ENCODE measurements at places on chromosomes 12 and 14.

- no peak for DNase-seq
These were observed 11.8 kb downstream of the BEGAIN start for GRCh38 chr14:100575266-100575995.

GRCh38 chr14:53055003-53055402 lies 98.1 kb downstream of the DDHD1 start:
- peak; percentile 6 for DNase-seq

GRCh38 chr12:31227401-31227981 lies 98.5 kb downstream of the SINHCAF start:
- DNase-seq = no peak

GRCh38 chr14:74599946-74600345 lies 12.1 kb downstream of the LTBP2 start:
- DNase-seq = no peak

DNA sequence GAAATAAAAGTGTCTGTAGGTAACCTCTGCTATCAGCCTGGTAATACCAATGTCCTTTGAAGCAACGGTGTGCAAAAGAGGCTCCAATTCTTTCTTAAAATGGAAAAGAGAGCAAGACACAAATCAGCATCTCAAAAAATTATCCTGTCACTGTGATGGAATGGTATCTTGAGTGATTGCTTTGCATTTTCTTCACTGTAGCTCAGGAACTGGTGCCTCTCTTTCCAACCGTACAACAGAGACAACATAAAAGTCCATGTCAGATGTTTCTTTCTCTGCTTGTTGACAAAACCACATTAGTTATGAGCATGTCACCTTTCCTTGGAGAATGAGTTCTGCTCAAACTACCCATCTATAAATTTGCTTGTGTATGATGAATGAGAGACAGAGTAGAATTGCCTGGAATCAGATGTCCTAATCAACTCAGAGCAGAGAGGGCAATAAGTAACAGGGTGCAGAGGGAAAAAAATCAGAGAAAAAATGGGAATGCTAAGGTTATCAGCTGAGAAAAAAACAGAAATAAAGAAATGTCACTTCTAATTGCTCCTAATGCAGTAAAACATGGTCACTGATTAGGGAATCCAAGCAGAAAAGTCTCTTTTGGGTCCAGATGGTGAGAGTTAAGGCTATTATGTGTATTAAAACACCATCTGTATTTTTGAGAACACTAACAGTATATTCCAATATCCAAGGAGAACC lies 465.0 kb upstream of the ATP2B1 start:
- no peak for DNase-seq

DNA sequence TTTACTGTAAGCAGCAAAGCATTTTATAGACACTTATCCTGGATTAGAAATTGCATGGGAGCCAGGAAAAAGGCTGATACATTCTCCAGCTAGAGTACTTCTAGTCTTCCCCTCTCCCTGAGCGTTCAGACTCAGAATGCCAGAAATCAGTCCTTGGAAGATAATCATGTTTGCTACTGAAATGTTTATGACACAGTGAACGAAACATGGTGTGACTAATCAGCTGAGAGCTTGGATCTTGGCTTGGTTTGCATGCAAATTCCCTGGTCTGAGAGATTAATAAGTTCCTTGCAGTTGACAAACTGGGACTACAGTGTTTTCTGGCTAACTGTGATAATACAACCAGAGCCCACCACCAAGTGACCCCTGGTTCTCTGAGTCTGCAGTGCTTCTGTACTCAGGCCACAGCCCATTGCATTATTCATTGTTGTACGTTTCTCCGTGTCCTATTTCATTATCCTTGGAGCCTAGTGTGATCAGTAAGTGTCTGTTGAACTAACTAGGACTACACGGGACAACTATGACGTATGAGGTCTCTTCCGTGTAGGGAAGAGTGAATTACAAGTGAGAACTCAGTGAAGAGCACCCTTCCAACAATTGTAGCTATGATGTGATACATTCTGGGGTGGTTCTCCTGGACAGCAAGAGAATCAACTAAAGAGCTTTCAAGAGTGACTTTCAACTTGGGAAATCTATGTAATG lies 34.6 kb upstream of the EVL start:
- no peak for DNase-seq

- DNase-seq = no peak
These were observed 97.0 kb upstream of the GRIP1 start for GRCh38 chr12:66775871-66776270.

- no peak for DNase-seq
These were observed 14.4 kb downstream of the TMTC1 start for GRCh38 chr12:29769162-29769858.

DNA sequence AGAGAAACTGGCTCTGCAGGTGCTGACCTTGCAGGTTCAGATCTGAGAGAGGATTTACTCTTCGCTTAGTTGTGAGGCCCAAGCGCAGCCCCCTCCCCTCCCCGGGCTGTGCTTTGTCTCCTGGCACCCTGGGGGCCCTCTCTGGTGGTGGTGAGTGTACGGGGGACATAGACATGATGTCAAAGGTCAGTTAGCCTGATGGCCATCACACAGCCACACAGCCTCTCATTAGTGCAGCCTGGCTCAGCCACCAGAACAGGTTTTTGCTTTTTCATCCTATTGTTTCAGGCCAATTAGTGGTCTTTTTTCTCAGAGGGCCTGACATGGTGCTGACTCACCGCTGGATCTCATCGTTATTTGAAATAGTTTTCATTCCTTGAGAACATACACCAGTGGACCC lies 437.9 kb downstream of the AACS start:
- DNase-seq = no peak

All from HuH-7 (cell line).